ENCODE measurements at places on chromosomes 4 and X. TPM values are rescaled to one million over a fixed set of nuclear protein-coding genes. Genes with fewer than 3 reads are reported as not detected.
A peak's percentile ranks its signal among the peaks of the same experiment; 100 is the strongest.

DNA sequence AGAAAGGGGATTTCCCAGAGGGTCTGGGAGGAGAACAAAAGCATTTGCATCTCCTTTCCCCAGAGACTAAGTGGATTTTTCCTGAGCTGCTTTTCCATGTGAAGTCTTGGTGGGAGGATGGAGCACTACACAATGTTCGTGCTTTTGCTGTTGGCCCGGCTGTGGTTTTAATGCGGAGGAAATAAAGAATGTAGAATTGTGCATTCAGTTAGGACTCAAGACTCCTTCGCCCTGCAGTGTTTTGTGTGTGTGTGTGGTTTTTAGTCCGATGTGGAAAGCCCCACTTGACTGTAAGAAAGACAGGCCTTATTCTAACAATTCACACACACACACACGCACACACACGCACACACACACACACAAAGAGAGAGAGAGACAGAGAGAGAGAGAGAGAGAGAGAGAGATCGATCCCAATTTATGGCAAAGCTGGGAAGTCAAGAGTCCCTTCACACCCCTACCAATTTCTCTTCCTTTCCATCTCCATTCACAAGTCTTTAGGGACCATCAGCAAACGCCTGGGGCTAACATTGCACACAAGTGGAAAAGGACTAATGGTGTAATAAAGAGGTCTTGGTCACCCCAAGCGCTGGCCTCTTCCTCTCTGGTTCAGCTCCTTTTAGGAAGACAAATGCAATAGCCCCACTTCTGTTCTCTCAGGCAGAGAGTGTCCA, 44.2 kb downstream of the CLDN34 start:
- no peak overlapping the region for H3K27ac ChIP-seq
- peak; percentile 59 for DNase-seq
- H3K27me3 ChIP-seq = no peaks in the 10 kb centered on the region
- peaks cover 3% of the 10 kb centered on the region for H3K4me1 ChIP-seq
- H3K36me3 ChIP-seq = no peaks in the 10 kb centered on the region

- no peak for DNase-seq
- H3K27me3 ChIP-seq = no peaks in the 10 kb centered on the region
- no peaks in the 10 kb centered on the region for H3K4me1 ChIP-seq
- H3K27ac ChIP-seq = no peak overlapping the region
Measured at GRCh38 chr4:100838286-100838685, 320.5 kb upstream of the EMCN start.

DNA sequence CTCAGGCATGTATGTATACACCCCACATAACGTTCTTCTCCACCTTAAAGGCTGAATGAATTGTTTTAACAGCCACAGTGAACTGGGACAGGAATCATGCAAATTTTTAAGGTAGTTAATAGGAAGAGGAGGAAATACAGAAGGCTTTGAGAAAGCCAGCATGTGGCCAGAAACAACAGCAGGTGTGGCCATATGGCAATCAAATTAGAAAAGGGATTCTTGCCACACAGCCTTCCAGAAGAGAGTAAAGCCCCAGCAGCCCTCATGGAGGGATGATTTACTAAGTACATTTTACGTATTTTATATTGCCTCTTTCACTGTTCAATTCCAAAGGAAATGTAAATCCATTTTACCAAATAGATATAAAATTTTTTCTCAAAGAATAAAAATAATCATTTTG, 792.2 kb downstream of the ADGRL3 start:
- no peak overlapping the region for H3K27ac ChIP-seq
- H3K36me3 ChIP-seq = no peaks in the 10 kb centered on the region
- H3K4me1 ChIP-seq = no peaks in the 10 kb centered on the region
- H3K27me3 ChIP-seq = no peaks in the 10 kb centered on the region
- H3K4me3 ChIP-seq = no peak overlapping the region

GRCh38 chr4:66357316-66357715, 687.0 kb upstream of the EPHA5 start:
- no peak for DNase-seq
- H3K27me3 ChIP-seq = no peaks in the 10 kb centered on the region
- no peak overlapping the region for H3K27ac ChIP-seq
- no peaks in the 10 kb centered on the region for H3K36me3 ChIP-seq
- H3K4me1 ChIP-seq = no peaks in the 10 kb centered on the region
- H3K4me3 ChIP-seq = no peak overlapping the region

GRCh38 chr4:147285751-147286150, 195.1 kb upstream of the EDNRA start:
- H3K27ac ChIP-seq = no peak overlapping the region
- no peak overlapping the region for H3K4me3 ChIP-seq
- peak; percentile 20 for DNase-seq
- no peaks in the 10 kb centered on the region for H3K4me1 ChIP-seq
- H3K27me3 ChIP-seq = no peaks in the 10 kb centered on the region
- H3K36me3 ChIP-seq = no peaks in the 10 kb centered on the region

DNA sequence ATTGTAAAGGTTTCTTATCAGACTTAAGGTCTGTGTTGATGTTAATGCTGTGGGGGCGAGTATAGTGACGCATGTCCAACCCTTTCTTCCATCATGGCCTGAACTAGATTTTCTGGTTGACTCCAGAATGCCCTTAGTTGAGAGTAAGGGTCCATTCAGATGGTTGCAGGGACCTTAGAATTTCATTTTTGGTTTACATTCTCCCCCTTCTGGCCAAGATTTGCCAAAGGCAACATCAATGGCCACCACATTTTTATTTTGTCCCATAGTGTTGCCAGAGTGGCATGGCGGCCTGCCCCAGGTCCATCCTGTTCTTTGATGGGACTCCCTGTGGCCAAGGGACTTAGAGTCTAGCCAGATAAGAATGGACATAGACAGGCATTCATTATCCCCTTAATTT, 368.5 kb downstream of the GPM6A start:
- no peaks in the 10 kb centered on the region for H3K27me3 ChIP-seq
- no peak overlapping the region for H3K27ac ChIP-seq
- H3K36me3 ChIP-seq = no peaks in the 10 kb centered on the region
- H3K4me3 ChIP-seq = no peak overlapping the region

The MAGEA10 gene
- not detected for polyA plus RNA-seq

GRCh38 chr4:69759189-69759604, 1.2 kb downstream of the SULT1B1 start:
- no peaks in the 10 kb centered on the region for H3K4me1 ChIP-seq
- no peak overlapping the region for H3K4me3 ChIP-seq
- H3K27ac ChIP-seq = no peak overlapping the region
- no peaks in the 10 kb centered on the region for H3K27me3 ChIP-seq
- DNase-seq = no peak

The RRH gene
- 0.08 TPM for polyA plus RNA-seq

DNA sequence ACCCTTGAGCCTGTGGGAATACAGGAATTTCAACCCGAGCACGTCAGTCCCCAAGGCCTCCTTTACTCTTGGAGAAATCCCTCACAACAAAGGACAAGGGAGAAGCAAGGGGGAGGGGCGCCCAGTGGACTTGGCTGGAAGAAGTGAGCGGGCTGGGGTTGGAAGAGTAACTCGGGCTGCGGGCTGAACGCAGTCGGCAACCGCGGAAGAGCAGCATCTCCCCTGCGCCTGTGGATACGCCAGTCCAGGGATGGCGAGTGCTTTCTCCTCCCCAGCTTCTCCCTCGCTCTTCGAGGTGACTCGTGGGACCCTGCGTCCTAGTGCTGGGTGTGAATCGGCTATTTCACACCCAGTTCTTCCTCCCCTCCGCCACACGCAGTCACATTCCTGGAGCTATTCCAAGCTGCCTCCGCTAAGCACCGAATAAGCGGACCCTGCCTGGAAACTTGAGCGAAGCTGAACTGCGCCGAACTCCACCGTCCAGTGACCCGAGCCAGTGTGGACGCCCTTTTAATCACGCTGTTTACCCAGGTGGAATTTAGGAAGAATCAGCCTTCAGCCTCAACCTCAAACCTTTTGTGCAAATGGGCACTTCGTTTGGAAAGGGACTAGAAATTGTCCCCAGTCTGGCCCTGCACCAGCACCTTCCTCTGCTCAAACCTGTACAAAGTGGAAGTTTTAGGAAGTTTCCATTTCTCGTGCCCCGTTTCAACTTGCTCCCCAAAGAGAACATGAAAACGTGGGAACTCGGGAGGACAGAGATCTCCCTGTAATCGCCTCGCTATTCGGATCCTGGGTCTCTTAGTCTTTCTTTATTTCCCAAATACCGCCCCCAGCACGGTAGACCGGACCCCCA, 64.3 kb upstream of the WDR17 start:
- peak; percentile 34 for DNase-seq
- no peaks in the 10 kb centered on the region for H3K4me1 ChIP-seq
- peak overlapping the region; percentile 88 for H3K4me3 ChIP-seq
- no peaks in the 10 kb centered on the region for H3K36me3 ChIP-seq
- H3K27me3 ChIP-seq = peaks cover 10% of the 10 kb centered on the region

DNA sequence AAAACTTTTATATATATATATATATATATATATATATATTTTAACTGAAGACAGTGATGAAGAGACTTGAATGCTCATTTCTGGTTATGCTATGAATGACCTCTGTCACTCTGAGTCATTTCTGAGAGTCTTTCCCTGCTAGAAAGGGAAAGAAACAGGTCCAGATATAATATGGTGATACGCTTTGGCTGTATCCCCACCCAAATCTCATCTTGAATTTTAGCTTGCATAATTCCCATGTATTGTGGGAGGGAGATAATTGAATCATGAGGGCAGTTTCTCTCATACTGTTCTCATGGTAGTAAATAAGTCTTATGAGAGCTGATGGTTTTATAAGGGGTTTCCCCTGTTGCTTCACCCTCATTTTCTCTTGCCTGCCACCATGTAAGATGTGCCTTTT, 254.1 kb upstream of the IGFBP7 start:
- DNase-seq = no peak
- H3K36me3 ChIP-seq = no peaks in the 10 kb centered on the region
- H3K27ac ChIP-seq = no peak overlapping the region
- H3K27me3 ChIP-seq = no peaks in the 10 kb centered on the region

The LRIT3 gene
- polyA plus RNA-seq = 0.01 TPM

DNA sequence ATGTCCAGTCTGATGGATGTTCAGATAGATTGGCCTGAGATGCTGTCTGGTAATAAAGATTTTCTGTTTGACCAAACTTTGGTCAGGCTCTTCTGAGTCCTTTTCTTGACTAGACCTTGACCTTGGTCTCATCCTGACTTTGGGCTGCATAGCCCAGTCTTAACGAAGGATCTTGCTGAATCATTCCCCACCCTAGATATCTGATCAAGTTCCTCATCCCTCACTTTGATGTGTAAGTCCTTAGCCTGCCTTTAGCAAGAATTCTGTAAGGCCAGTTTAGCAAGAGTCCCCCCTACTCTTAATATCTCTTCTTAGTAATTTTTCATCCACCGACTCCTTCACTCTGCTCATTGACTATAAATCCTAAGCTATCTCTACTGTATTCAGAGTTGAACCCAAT, 244.4 kb upstream of the JADE1 start:
- no peaks in the 10 kb centered on the region for H3K36me3 ChIP-seq
- H3K27me3 ChIP-seq = no peaks in the 10 kb centered on the region
- no peak for DNase-seq
- peaks cover 15% of the 10 kb centered on the region for H3K4me1 ChIP-seq

DNA sequence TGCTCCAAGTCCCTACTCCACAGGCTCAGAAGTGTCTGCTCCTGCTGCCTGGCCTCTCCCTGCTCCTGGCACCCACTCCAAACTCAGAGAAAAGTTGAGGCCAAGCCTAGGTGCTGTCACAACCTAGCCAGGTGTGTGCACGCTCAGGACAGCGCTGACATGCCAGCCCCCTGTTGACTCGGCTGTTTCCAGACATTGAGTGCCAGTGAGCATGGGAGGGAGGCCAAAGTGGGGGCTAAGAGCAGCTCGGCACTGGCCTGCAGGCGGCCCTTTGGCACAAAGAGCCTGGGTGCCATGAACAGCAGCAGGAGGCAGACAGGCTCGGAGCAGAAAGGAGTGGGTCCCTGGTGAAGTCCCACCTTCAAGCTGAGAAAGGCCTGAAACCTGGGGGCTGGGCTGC, 79.6 kb upstream of the DDX60 start:
- H3K36me3 ChIP-seq = no peaks in the 10 kb centered on the region
- no peak overlapping the region for H3K27ac ChIP-seq
- no peaks in the 10 kb centered on the region for H3K4me1 ChIP-seq
- no peak for DNase-seq
- H3K4me3 ChIP-seq = no peak overlapping the region

The FMR1NB gene
- polyA plus RNA-seq = not detected

- no peaks in the 10 kb centered on the region for H3K36me3 ChIP-seq
- DNase-seq = no peak
- H3K27me3 ChIP-seq = no peaks in the 10 kb centered on the region
- H3K27ac ChIP-seq = no peak overlapping the region
- no peak overlapping the region for H3K4me3 ChIP-seq
Measured at GRCh38 chr4:105967058-105967658, 71.9 kb downstream of the NPNT start.

DNA sequence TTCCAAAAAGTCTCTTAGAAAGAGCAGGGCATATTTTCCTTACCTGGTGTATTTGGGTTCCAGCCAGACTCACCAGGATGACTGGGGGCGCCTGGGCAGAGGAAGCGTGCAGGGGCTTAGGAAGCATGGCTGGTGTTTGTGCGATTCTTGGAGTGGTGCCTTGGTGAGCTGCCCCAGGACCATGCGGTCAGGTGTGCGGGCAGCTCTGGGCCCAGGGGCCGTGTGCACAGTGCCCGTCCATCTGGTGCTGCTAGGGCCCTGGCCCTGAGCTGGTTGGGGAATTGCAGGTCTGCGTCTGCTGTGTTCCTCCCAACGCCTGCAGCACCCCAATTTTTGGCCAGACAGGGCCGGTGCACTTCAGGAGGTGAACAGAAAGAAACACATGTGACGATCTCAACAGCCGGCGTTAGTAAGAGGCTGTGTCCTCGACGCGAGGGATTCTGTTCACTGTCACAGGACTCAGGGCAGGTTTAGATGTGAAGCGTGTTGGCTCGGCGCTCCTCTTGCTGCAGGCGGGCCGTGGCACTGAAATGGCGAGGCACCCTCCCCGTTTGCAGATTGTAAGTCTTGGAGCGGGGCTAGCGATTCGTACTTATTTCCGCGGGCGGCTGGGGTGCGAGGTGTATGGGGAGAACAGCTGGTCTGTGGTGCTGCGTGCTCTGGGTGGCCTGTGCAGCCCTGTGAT, 15.2 kb downstream of the RGS12 start:
- no peak overlapping the region for H3K27ac ChIP-seq
- no peaks in the 10 kb centered on the region for H3K27me3 ChIP-seq
- DNase-seq = no peak
- peaks cover 19% of the 10 kb centered on the region for H3K4me1 ChIP-seq
- H3K4me3 ChIP-seq = no peak overlapping the region
- no peaks in the 10 kb centered on the region for H3K36me3 ChIP-seq

The APBB2 gene
- polyA plus RNA-seq = 39.8 TPM

The AMER1 gene
- polyA plus RNA-seq = 0.95 TPM

DNA sequence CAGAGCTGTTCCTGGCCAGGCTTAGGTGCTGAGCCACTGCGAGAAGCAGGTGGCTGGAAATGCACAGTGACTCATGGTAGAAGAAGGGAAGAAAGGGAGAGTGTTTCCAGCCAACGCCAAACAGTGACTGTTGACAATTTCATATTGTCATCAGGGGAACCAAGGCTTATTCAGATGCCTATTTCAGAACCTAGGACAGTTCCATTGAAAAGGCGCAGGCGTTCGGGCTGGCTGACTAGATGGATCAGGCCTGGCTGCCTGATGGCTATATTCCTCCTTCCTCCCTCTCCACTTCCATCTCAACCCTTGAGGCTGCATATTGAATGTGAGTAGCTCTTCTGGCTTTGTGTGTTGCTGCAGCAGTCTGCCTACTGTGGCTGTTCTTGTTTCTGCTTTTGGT, 73.0 kb upstream of the FRMPD4 start:
- H3K27ac ChIP-seq = no peak overlapping the region
- DNase-seq = peak; percentile 22
- H3K27me3 ChIP-seq = no peaks in the 10 kb centered on the region
- no peaks in the 10 kb centered on the region for H3K4me1 ChIP-seq
- H3K36me3 ChIP-seq = no peaks in the 10 kb centered on the region
- H3K4me3 ChIP-seq = no peak overlapping the region
